ENCODE measurements at places on chromosomes 3 and 15.

DNA sequence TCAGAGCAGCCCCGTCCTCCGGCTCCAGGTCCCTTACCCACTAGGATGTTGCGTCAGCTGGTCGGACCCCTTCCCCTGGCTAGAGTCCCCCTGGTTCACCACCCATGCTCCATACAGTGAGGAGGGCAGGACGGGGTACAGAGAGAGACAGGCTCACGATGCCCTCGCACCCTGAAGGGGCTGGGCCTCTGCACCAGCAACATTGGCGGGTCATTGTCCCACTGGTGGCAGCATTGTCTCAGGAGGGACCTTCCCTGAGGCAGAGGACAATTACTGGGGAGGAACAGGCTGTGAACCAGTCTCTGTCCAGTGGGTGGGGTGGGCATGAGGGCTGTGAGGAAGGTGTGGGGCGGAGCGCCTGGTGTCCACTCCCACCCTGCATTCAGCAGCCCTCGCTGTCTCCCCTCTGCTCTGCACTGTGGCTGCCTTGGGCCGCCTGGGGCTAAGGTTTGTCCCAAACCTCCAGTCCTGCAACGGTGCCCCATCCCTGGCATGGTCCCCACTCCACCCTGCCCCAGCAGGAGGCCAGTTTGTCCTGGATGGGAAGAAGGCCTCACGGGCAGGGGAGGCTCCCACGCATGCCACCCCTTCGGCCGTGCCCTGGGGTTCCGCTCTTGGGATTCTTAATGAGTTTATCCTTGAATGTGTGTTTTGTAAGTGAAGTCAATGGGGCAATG is 48.0 kb upstream of the KLF13 start:
- DNase-seq: no peak

GRCh38 chr3:61789861-61790260 is 228.5 kb downstream of the PTPRG start:
- no peak for DNase-seq

GRCh38 chr3:122568755-122569154 is 4.6 kb downstream of the DTX3L start:
- DNase-seq: no peak

DNA sequence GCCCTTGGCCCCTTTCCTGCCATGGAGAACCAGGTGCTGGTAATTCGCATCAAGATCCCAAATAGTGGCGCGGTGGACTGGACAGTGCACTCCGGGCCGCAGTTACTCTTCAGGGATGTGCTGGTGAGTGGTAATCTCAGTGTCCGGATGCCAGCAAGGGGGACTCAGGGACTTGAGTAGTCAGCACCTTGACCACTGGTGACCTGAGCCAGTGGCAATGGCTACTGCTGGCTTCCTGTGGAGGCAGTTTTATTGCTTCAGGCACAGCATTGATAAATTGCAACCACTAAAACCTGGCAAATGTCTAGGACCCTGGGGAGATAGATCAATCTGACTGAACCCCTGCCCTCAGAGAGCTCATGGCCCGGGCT is 830 bp downstream of the MAP2K5 start:
- DNase-seq: no peak

- DNase-seq: no peak
These were observed 262.1 kb downstream of the UACA start for GRCh38 chr15:70501121-70501727.

DNA sequence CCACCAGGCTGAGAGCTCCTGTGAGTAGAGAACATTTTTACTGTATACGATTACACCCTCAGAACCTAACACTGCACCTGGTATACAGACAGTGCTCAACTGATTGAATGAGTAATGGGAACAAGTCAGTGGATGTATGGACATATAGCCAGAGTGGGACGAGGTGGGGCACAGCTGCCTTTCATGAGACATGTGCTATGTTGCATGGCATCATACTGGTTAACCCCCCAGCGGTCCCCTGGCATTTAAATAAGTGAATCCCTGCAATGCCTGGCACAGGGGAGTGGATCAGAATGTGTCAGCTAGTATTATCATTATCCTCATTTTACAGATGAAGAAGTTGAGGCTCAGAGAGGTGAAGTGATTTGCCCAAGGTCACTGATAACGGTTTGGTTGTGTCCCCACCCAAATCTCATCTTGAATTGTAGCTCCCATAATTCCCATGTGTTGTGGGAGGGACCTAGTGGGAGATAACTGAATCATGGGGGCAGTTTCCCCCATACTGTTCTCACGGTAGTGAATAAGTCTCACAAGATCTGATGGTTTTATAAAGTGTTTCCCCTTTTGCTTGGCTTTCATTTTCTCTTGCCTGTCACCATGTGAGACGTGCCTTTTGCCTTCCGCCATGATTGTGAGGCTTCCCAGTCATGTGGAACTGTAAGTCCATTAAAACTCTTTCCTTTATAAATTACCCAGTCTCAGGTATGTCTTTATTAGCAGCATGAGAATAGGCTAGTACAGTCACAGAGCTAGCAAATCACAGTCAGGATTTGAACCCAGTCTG is 56.0 kb upstream of the ATP2B2 start:
- no peak for DNase-seq

DNA sequence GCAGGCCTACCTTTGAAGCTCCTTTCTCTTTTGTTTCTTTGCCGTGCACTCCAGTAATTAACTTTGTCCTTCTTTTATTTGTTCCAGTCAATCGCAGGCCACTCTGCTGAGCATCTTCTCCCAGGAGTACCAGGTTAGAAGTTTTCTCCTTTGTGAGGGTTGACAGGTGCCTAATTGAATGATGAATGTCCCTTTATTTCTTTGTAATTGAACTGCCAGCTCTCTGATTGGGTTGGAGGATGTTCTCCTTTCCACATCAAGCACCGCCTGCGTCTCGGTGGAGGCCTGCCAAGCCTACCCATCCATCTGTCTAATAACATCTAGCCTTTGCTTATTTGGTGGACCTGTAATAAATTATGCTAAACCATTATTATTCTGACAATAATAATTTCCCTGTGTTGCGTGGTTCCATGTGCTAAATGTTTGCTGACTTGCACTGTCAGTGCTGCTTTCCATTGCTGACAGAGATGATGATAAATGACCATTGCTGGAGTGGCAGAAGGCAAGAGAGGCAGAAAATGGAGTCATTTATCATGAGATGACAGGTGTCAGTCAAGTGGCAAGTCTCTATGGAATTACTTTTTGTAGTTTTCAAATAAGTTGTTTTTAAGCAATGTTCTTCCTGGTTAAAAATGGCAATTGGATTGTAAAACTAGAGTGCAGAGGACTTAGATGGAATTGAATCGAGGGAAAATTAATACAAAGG is 64.9 kb downstream of the CDIN1 start:
- DNase-seq: no peak

DNA sequence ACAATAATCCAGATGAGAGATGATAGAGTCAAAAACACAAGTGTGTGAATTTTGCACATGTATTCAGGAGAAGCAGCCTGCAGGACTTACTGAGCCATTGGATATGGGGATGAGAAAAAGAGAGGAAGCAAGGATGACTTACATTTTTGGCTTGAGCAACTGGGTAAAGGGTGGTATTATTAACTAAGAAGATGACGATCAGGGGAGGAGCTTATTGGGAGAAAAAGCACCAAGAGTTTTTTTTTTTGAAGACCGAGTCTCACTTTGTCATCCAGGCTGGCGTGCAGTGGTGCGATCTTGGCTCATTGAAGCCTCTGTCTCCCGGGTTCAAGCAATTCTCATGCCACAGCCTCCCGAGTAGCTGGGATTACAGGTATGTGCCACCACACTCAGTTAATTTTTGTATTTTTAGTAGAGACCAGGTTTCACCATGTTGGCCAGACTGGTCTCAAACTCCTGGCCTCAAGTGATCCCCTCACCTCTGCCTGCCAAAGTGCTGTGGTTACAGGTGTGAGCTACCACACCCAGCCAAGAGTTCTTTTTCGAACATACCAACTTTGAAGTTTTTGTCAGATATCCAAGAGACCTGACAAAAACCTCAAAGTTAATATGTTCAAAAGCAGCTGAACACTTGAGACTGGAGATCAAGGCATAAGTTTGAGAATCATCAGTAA is 14.8 kb upstream of the SH3BP5 start:
- no peak for DNase-seq

DNA sequence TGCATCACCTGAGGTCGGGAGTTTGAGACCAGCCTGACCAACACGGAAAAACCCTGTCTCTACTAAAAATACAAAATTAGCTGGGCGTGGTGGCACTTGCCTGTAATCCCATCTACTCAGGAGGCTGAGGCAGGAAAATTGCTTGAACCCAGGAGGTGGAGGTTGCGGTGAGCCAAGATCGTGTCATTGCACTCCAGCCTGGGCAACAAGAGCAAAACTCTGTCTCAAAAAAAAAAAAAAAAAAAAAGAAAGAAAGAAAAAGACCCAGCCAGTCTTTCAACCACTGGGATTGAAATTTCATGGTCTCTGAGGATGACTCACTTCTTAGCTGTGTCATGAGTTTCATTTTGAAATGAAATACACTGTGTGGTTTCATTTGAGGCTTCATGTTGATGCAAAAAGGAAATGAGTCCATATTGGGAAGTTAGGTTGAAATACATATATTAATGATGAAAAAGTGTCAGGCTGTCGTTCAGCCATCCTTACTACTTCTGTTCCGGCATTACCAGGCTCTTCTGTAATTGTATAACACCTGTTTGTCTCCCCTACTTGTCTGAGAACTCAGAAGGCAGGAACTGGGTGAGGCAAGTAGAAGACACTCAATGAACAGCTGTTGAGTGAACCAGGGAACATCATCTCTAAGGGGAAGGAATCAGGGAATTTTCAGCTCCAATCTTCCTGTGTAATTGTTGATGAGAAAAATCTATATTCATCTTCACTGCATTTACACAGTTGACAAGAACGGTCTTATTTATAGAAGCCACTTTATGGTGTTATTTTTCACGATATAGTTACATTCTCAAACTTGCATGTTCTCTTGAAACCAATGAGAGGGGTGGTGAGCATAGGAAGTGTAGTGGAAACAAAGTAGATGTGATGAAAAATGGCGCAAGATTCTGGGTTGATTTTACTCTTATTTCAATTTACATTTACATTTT is 87.4 kb downstream of the NFKBIZ start:
- DNase-seq: no peak

- DNase-seq: no peak
These were observed 20.9 kb downstream of the RAB7A start for GRCh38 chr3:128746881-128747280.

DNA sequence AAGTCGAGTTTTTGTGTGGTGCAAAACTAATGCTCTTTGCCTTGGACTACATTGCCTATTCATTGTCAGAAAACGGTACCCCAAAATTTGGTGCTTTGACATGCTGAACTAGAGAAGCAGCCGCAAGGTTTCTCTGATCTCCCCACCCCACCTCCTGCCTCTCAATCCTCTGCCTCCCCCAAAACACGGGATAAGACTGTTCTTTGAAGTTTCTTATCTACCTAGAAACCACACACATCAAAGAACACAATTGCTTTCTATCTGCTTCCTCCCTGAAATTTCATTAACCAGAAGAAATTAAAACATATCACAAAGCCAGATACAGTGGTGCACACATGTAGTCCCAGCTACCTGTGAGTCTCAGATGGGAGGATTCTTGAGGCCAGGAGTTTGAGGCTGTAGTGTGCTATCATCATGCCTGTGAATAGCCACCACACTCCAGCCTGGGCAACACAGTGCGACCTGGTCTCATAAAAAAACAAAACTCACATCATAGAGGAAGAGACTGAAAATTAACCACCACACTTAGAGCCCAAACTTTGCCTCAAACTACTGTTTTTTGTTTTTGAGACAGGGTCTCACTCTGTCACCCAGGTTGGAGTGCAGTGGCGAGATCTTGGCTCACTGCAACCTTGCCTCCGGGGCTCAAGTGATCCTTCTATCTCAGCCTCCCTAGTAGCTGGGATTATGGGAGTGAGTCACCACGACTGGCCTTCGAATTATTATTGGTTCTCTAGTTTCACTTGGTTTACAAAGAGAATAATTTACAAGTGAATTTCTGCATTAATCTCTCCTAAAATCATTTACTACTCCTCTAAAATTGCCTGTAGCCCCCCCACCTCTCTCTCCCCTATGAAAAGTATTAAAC is 2.7 kb upstream of the PCNP start:
- no peak for DNase-seq

- no peak for DNase-seq
These were observed 445.1 kb upstream of the RBMS3 start for GRCh38 chr3:28835751-28836150.

- no peak for DNase-seq
These were observed 1588.2 kb downstream of the SI start for GRCh38 chr3:163490119-163490518.

GRCh38 chr15:41895957-41896356 is 2.1 kb upstream of the SPTBN5 start:
- DNase-seq: no peak

DNA sequence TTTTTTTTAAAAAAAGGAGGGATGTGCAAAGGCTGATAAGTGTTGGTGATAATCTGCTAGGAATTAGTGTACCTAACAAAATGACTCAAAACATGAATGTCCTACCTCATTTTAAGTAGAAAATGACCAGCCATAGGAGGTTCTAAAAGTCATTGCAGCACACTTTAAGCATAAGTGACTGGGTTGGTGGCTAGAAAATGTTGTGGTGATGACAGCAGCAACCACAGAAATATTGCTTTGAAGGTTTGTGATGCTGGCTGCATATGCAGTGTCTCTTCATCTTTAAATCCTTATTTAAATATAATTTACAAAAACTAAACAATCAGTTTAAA is 55.2 kb downstream of the CMSS1 start:
- DNase-seq: no peak
